ENCODE measurements at places on chromosomes 7 and 10.
A peak's percentile ranks its signal among the peaks of the same experiment; 100 is the strongest.

- peak; percentile 47 for DNase-seq
Observed at GRCh38 chr7:101542527-101543241, 86.4 kb downstream of the MYL10 start.

DNA sequence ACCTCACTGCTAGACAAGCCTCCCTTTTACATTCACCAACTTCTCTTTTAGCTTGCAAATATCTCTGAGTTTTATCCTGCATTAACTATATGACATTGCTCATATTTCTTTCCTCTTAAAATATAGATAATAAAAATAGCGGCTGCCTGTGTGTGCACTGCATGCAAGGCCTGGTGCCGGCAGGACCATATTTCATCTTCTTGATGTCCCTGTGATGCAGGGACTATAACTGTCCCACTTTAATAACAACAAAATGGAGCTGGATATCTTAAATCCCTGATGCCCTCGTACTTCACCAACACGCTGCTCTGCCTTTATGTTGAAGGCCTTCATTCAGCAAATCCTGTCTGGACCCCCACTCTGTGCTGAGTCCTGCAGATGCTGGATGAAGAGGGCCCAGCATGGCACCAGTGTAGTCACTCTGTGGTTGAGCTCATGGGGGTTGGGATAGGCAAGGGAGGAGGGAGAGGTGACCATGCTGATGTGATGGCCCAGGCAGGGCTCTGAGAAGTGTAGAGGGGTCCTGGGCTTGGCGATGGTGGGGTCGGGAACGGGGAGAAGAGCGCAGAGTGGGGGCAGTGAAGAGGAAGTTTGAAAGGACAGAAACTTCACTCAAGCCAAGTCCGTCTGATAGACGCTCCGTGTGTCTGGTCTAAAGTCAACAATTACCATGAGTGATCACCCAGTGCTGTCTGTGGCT lies 40.4 kb downstream of the C10orf90 start:
- DNase-seq: no peak

- no peak for DNase-seq
Observed at GRCh38 chr10:44416021-44416771, 31.3 kb upstream of the CXCL12 start.

DNA sequence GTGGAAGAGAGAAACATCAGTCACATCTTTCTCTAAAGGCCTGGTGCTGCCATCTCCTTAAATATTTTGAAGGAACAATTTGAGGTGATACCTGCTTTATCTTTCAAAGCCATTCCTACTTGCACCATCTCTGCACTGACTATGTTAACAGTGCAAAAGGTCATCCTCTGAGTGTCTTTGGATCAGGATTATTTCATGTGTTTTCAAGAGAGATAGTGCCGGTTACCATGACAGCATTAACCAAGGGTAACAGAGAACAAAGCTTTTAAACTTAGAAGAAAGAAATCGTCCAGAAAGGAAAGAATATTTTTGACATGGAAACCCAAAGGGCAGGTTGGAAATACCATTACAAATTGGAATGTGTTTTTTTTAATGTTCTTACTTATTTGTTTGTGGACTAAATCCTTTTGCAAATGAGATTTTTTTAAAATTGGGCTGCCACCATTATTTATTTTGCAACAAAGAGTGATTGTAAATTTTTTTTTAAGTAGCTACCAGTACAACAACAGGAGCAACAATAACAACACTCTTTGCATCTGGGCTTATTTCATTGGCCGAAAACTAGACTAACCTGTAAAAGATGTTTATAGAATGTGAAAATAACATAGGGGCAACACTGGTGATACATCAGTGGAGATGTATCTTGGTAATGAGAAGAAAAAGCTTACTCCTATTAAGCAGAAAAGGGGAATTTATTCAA lies 234.2 kb downstream of the CREB5 start:
- no peak for DNase-seq

DNA sequence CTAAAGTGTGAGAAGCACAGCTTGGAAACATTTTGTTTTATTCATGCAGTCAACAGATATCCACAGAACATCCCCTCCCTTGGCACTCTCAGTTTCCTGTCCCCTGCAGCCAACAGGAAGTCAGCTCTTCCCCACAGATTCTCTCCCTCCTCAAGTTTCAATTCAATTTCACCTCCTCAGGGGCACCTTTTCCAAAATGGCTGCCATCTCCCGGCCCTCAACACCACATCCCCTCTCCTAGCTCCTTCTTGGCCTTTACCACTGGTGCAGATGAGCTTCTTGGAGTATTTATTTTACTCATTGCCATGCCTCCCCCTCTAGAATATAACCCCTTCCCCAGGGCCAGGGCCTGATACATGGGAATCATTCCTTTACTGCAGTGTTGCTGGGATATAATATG lies 94.0 kb downstream of the WDR11 start:
- no peak for DNase-seq

DNA sequence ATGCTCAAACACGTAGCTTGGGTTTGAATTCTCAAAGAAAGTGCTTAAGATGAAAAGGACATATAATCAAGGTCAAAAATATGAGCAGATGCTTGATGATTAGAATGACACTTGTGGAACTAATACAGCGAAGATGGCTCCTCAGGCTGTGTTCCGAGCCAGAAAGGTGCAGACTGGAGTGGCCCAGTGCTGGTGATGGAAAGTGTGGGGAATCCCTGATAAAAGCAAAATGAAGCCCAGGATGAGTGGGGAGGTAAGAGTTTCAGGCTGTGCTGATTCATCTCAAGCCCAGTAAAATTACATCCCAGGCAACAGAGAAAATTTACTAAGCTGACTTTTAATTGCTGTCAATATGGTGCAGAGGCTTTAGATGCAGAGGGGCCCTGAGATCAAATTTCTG lies 77.8 kb upstream of the IKZF1 start:
- no peak for DNase-seq

- DNase-seq: no peak
Observed at GRCh38 chr7:148894591-148894990, 10.5 kb upstream of the EZH2 start.

GRCh38 chr10:51421853-51422252 lies 277.5 kb downstream of the CSTF2T start:
- no peak for DNase-seq

DNA sequence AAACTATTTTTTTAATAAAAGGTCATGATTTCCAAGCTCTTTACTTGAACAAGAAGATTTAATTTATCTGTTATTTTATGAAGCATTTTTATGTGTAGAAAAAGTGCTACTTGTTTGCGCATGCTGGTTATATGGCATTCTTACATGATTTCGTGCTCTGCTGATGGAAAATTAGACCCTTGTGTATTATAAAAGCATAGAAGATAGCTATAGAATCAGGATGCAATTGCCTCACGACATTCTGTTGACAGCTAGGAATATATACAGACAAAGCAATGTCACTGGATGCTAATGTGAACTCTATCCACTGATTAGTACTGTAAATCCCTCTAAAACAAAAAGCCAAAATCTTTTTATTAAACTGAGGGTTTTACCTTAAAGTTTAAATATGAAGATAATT lies 255.9 kb downstream of the MDFIC start:
- no peak for DNase-seq
